ENCODE measurements at places on chromosomes 2 and 18.

DNA sequence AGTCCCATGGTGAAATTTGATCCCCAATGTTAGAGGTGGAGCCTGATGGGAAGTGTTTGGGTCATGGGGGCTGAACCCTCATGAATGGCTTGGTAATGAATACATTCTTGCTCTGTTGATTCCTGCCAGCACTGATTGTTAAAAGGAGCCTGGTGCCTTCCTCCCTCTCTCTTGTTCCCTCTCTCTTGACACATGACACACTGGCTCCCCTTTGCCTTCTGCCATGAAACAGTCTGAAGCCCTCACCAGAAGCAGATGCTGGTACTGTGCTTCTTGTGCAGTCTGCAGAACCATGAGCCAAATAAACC, 30.6 kb upstream of the EPC2 start:
- no peak for DNase-seq

GRCh38 chr2:55999790-56000189, 76.2 kb upstream of the EFEMP1 start:
- no peak for DNase-seq

DNA sequence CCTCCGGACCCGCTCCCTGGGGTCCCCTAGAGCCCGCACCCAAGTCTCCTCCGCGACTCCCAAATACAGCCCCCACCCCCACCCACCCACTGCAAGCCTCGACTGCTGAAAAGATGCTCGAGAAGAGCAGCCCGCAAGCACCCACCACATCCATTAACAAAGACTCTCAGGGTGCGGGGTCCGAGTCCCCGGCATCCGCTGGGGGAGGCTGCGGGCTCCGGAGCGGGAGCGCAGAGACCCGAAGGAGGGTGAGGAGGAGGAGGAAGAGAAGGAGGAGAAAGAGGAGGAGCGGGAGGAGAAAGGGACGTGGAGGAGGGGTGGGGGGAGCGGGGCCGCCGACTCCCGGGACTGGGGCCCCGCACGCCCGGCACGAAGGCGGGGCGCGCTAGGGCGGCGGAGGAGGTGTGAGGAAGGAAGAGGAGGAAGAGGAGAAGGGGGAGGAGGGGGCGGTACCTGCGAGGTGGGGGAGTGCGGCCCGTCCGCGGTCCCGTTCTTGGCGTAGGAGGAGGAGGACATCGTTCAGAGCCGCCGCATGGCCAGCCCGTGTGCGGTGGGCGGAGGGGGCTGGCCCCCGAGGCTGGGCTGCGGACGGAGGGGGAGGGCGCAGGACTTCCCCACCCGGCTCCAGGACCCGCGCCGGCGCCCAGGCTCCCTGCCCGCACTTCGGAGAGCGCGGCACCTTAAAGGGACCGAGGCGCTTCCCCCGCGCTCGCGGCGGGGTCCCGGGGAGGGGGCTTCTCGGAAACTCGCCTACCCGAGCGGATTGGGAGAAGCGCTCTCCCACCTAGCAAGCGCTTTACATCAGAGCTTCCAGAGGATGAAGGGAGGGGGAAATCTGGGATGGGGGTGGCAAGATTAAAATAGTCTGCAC, at the start of gene CACNB4:
Gene CACNB4, minus strand, starts transcription at position 549 of the 871 bp plus-strand sequence.
- no peak for DNase-seq

- DNase-seq, result no peak
These were observed 110.1 kb downstream of the BAZ2B start for GRCh38 chr2:159506202-159506601.
